ENCODE measurements at places on chromosomes 12 and 14. TPM values are rescaled to one million over a fixed set of nuclear protein-coding genes. Genes with fewer than 3 reads are reported as not detected.

PLD4 gene
- total RNA-seq = 1.3 TPM

- DNase-seq = no peak
Measured at GRCh38 chr12:78118486-78118885, 287.8 kb downstream of the NAV3 start.

RNASE7 gene
- not detected for total RNA-seq

DNA sequence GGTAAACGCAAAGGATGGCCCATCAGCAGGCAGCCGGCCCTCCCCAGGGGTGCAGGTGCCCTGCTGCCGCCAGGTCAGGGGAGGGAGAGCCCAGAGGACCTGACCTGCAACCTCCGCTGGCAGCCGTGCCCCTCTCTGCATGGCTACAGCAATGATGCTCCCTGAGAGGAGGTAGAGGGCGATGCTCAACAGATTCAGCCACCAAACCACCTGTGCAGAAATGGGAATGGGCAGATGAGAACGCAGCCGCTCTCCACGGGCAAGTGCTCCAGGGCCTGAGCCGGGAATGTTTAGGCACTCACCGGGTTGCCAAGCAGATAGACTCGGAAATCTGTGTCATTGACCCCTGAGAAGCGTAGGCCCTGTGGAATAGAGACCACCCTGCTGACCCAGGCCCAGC lies 8.7 kb upstream of the NGB start:
- no peak for DNase-seq

MAP3K12 gene
- total RNA-seq = 20.9 TPM

DNA sequence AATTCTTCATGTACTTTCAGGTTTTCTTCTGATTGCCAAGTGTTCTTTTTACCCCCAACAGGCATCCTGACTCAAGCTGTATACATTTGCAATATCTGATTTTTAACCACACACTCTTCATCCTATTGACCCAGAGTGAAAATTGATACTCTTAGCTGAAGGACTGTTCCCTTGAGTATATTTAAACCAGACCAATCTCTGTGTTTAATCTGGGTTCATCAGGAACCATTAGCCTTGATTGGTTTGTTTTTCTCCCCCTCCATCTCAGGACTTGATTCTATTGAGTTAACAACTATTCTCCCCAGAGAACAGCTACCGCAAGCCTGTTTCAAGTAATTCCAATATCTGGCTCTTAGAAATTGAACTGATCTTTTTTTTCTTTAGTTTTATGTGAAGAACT lies 222.3 kb upstream of the NOVA1 start:
- DNase-seq = no peak

- no peak for DNase-seq
Measured at GRCh38 chr12:67758521-67758920, 110.0 kb downstream of the DYRK2 start.

SYT1 gene
- 13.0 TPM for total RNA-seq

COCH gene
- total RNA-seq = 3.7 TPM

DNA sequence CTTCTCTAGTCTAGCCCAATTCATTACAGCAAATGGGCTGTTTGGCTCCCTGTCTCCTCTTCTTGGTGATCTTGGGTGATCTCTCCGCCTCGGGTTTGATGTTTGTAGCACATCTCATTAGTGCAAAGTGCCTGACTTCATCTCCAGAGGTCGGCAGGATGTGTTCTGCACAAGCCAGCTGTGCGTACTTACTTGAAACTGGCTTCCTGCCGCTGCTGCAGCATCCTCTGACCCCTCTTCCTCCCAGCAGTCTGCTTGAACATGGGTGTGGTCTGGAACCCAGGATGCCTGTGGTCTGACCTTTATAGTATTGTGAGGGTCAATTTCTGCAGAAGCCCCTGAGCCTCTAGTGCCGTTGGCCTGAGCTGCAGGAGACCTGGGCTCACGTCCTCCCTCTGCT lies 99.2 kb downstream of the BEGAIN start:
- DNase-seq = no peak

DNA sequence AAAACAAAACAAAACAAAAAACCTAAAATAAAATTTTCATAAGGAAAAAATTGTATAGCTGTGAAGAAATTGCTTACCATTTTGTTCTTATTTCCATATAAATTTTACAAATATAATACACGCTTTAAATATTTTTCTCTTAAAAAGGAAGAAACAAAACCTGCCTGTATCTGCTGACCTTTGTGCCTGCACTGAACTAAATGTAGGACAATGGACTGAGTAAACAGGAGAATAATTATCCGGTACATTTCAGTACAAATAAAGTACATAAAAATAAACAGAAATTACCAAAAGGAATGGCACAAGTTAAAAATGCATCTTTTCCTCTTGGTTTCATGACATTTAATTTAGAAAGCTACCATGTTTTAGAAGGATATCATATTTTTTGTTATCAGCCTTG lies 112.3 kb downstream of the DNAI7 start:
- no peak for DNase-seq

TMTC1 gene
- 0.95 TPM for total RNA-seq

DNA sequence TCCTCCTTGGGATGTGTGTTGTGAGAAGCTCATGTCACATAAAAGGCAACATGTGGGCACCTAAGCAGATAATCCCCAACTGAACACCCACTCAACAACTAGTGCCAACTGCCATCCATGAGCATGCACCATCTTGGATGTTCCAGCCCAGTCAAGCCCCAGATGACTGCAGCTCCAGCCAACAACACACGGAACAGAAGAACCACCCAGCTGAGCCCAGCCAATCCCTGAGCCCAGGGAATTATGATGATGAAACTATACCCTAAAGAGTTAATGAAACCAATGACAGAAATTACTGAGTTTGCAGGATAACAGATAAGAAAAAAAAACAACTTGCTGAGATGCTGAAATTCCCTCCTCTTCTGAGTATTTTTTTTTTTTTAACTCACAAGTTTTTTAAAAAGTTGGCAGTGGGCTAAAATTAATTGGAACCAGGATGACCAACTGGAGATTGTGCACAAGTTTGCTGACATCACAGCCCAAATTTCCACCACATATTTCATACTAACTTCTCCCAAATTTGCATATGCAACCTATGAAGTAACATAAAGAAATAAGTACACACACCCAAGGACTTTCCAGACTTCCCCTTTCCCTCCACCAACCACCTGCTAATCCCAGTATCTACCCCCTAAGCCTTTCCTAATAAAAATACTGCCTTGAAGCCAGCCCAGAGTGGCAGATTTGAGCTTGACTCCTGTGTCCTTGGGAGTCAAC lies 124.5 kb downstream of the KSR2 start:
- no peak for DNase-seq

FAM181A gene
- total RNA-seq = not detected

- no peak for DNase-seq
Measured at GRCh38 chr12:106276032-106276740, 26.3 kb upstream of the TCP11L2 start.

DNA sequence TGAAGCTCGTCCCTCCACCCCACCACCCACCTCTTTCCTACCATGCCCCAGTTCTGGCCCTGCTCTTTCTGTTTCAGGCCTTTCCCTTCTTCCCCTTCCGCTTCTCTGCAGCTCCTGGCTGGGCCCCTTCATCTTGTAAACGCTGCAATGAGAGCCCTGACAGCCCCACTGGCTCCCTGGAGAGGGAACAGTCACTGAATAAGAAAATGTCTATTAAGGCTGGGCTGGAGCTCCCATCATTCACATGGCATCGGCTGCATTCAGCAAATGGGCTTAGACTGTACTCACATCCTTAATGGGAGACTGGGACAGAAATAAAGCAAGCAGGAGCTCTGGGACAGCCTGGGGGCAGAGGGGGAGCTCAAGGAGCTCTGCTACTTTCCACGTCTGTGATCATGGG lies 45.2 kb upstream of the TUNAR start:
- no peak for DNase-seq

GRCh38 chr12:49928471-49928870 lies 22.1 kb upstream of the AQP2 start:
- no peak for DNase-seq

- no peak for DNase-seq
Measured at GRCh38 chr14:68755016-68755353, 37.9 kb downstream of the ZFP36L1 start.

PPP1CC gene
- total RNA-seq = 152 TPM

GRCh38 chr14:64974563-64974962 lies 2.4 kb upstream of the RAB15 start:
- DNase-seq = no peak

GRCh38 chr14:70281939-70282338 lies 77.5 kb downstream of the COX16 start:
- no peak for DNase-seq

GPRC5A gene
- 3.4 TPM for total RNA-seq

Measured in endothelial cell (in vitro differentiated cells).